ENCODE measurements at places on chromosomes 16 and 17. TPM values are rescaled to one million over a fixed set of nuclear protein-coding genes. Genes with fewer than 3 reads are reported as not detected.
A peak's percentile ranks its signal among the peaks of the same experiment; 100 is the strongest.

- no peaks in the 10 kb centered on the region for H3K4me1 ChIP-seq
- peaks cover 40% of the 10 kb centered on the region for H3K36me3 ChIP-seq
- H3K27ac ChIP-seq = no peak overlapping the region
- H3K4me3 ChIP-seq = no peak overlapping the region
- no peaks in the 10 kb centered on the region for H3K27me3 ChIP-seq
- DNase-seq = no peak
Observed at GRCh38 chr16:23539984-23540816, 16.9 kb downstream of the EARS2 start.

DNA sequence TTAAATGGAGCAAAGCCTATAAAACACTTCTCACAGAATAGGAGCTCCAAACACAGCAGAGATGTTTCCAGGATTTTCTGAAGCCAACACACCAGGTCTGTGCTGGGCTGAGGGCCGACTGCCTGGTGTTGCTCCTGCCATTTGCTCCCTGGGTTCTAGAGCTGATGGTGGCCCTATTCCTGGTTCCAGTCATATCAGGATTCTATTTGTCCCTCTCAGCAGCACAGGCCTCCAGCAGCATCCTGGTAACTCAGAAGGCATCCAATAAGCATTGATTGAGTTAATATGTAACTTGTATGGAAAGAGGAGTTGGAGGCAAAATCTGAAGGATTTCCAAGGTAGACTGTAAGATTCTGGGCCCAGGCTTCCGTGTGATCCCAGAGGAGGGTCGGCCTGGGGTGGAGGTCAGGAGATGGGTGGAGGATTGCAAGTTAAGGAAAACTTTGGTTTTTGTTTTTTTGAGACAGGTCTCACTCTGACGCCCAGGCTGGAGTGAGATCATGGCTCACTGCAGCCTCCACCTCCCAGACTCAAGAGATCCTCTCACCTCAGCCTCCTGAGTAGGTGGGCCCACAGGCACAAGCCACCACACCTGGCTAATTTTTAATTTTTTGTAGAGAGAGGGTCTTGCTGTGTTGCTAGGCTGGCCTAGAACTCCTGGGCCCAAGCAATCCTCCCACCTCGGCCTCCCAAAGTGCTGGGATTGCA lies 5.7 kb downstream of the NUPR1 start:
- H3K4me1 ChIP-seq = no peaks in the 10 kb centered on the region
- no peak for DNase-seq
- H3K27ac ChIP-seq = no peak overlapping the region
- no peak overlapping the region for H3K4me3 ChIP-seq
- H3K27me3 ChIP-seq = no peaks in the 10 kb centered on the region

DNA sequence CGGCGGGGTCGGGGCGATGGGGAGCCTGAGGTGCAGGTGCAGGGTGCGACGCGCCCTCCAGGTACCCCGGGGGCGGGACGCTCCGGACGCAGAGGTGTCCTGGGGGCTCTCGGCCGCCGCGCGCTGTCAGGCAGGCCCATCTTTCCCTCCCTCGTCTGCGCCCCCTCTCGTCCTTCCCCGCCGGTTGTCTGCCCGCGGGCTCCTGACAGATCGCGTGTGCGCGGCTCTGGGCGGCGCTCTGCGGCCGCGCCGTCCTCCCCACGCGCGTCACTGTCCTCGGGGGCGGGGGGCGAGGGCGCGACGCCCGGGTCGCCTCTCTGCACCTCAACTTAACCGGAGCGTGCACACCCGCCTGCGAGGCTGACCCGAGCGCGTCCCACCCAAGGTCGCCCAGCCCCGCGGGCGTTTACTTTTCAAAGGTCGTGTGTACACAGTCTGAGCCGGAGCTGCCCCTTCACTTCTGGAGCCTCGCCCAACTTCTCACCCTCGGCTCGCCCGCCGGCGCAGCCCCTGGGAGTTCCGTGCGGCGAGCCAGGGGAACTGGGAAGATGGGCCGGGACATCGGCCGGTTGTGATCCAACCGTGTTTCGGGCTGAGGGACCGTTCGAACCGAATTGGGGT lies 512 bp downstream of the AKAP1 start:
- DNase-seq = no peak
- peak overlapping the region; percentile 69 for H3K27ac ChIP-seq
- H3K36me3 ChIP-seq = no peaks in the 10 kb centered on the region

RILP gene
- 2.0 TPM for polyA plus RNA-seq

DNA sequence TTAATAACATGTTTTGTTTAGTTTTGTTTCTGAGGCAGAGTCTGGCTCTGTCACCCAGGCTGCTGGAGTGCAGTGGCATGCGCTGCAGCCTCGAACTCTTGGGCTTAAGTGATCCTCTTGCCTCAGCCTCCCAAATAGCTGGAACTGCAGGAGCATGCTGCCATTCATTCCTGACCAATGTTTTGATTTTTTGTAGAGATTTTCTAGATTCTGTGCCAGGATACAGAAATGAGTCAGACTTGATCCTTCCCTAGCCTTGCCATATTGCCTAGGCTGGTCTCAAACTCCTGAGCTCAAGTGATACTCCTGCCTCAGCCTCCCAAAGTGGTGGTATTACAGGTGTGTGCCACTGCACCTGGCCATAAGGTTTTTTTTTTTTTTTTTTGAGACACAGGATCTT lies 17.7 kb downstream of the TAOK1 start:
- H3K36me3 ChIP-seq = peaks cover 24% of the 10 kb centered on the region
- H3K4me3 ChIP-seq = no peak overlapping the region
- H3K27me3 ChIP-seq = no peaks in the 10 kb centered on the region
- no peak overlapping the region for H3K27ac ChIP-seq
- H3K4me1 ChIP-seq = no peaks in the 10 kb centered on the region
- DNase-seq = no peak

Data from B cell (primary cell).